ENCODE measurements at places on chromosomes 1 and 21.

DNA sequence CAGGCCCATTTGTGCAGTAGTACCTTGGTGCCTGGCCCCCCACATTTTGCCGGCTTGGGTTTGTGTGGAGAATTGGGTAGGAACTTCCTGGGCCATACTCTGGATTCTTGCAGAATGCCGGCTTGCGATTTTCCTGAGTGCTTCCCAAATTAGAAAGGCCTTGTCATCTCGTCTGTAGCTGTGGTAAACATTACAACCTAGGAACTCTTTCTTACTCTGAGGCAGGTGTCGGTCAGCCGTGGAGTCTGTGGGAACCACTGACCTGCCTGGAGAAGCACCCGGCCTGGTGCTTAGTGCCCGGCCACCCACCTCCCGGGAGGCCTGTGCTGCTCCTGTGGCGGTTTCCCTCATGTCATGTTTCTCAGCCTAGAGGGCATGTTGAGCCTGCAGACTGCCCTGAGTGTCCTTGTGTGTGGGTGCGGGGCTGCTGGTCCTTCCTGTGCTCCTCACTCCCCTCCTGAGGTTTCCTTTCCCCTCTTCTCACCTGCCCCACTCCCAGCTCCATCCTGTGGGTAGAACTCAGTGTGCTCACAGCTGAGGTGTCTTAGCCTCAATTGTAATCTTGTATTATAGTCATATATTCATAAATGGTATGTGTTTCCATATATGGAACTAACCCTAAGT, 64.7 kb downstream of the S100B start:
- DNase-seq = no peak

DNA sequence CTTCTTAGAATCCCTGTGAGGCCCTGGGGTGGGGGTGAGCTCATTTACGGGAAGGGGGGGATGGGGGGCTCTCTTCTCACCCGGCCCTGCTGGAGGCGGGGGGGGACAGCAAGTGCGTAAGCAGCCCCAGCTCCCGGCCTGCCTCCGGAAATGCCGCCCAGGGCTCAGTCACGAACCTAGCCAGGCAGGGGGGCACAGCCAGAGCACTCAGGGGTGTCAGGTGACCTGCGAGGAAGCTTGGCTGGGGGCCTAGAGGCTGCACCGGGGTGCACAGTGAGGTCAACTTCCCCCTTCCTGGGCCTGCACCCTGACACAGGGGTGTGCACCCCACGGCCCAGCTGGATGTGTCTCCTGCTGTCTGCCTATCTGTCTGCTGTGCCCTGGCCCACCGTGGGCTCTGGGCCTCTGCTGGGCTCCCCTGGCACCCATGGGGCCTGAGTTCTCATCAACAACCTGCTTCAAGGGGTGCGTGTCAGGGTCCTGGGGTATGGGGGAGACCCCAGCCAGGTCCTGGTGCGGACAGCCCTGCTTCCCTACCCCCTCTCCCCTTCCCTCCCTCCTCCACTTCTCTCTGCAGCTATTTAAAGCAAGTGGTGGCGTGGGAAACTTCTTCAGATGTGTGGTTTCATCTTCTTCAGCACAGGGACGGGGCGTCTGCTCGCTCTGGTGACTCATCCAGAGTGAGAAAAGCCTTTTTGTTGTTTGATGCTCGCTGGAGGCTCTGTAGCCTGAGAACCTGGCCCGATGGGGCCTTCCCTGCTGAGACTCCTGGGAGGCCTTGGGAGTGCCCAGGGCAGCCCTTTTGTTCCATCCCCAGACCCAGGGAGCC, 92.5 kb upstream of the RUNX3 start:
- peak; percentile 99 for DNase-seq

- DNase-seq = no peak
These were observed 44.0 kb downstream of the ACP6 start for GRCh38 chr1:147626291-147626690.

- DNase-seq = no peak
These were observed 550 bp upstream of the NFYC start for GRCh38 chr1:40690771-40691537.

DNA sequence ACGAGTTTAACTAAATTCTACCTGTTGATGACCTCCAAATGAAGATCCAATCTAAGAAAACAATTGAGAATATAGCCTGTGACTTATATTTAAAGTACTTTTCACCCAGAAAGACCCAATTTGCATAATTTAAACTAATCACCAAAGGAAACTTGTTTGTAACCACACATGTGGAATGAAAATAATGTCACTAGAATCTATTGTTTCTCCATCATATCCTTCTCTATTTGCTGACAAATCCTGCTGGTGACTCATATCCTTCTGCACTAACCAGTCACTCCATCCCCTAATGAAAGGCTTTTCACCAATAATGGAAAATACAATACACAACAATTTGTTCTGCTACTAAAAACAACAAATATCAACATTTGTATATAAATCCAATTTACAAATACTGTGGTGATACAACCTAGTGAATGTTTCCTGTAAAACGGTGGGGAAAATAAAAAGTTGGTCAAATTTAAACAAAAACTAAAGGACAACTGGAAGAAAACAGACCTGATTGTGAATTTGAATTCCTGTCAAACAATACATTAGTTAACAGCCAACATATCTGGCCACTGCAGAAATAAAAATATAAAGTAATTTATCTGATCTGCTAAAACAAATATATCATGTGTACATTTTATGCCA, 6.5 kb downstream of the PTP4A2 start:
- DNase-seq = no peak

DNA sequence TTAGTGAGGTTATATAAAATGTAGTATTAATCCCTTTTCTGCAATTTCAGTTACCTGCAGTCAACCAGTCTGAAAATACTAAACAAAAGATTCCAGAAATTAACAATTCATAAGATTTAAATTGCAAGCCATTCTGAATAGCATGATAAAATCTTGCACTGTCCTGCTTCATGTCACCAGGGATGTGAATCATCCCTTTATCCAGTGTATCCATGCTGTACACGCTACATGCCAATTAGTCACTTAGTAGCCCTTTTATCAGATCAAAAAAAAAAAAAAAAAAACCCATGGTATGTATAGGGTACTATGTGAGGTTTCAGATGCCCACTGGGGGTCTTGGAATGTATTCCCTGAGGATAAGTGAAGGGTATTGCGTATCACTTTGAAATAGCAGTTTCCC, 191.3 kb upstream of the HP1BP3 start:
- DNase-seq = no peak

DNA sequence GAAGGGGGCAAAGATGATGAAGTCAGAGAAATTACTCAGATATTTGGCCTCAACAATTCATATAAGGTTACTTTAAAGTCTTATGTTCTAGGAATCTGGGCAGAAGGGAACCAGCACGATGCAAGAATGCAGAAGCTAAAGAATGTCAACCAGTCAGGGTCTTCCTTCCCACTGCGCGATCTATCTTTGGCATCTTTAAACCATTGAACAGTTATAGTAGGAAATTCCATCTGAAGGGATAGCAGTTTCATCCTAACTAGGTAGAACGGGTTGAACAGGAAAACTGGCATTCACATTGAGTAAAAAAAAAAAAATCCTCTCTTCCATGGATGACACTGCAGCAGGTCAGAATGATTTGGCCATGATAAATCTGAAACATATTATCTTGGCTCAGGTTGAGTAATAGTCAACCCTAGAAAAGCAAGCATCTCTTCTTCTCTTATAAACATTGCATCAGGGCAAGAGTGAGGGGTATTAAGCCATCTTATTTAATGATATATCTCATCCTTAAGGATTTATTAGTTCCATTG, 6.3 kb downstream of the CRCT1 start:
- no peak for DNase-seq

DNA sequence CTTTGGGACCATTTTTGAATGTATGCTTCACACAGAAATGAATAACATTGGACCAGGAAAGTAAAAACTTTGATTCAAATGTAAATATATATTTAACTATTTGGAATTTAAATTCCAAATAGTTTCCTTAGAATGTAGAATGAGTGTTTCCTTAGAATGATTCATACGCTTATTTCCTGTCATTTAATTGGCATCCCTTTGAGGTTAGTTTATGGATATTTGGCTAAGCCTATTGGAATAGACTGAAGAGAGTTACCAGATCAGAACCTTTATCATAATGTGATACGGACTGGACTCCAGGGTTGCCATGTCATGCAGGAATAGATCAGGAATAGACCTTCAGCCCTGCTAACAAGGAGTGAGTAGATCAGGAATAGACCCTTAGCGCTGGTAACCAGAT, 133.1 kb downstream of the TNNI3K start:
- DNase-seq = no peak

DNA sequence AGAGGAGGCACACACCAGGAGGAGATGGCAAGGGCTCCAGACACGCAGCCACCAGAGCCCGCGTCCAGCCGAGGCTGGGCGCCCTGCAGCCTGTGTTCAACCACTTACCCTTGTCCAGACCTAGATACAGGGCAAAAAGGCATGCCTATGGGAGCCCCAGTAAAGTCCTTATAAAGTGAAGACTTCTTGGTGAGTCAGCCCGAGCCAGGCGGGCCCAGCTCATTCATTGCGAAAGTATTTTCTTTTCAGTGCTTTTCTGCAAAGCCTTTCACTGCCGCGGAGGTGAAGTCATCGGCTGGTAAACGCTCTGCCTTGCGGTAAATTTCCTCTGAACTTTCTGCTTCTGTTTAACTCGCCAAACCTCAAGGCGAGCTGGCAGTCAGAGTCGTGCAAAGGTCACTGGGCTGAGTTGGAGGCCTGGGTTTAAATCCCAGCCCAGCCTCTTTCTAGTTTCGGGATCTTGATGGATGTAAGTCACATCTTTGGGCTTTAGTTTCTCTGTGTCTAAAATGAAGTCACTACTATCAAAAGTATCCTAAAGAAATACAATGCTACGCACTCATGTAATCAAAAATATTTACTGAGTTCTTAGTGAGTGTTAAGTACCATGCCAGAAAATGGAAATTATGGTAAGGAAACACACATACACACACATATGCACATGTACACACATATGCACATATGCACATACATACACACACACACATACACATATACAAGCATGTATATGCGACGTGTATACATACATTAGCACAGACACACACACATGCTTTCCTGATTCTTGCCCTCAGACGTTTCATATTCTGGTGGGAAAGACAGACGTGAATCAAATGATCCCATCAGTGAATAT, 54.7 kb upstream of the IFFO2 start:
- peak; percentile 11 for DNase-seq

DNA sequence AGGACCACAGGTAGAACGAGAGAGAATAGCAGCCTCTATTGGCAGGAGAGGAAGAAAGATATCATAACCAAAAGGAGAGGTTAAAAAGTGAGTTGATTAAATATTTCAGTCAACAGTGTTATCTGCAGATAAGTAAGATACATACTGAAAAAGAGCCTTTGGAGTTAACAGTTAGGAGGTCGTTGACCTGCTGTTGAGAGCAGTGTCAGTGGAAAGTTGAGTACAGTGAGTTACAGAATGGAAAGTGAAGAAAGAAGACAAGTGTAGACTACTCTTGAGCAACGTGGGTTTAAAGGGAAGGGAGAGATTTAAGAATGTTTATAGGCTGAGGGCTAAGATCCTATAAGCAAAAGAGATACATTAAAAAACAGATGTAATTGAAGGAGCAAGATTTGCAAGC, 30.2 kb downstream of the GNAT2 start:
- no peak for DNase-seq

GRCh38 chr1:162186026-162186374, 116.5 kb downstream of the NOS1AP start:
- no peak for DNase-seq

DNA sequence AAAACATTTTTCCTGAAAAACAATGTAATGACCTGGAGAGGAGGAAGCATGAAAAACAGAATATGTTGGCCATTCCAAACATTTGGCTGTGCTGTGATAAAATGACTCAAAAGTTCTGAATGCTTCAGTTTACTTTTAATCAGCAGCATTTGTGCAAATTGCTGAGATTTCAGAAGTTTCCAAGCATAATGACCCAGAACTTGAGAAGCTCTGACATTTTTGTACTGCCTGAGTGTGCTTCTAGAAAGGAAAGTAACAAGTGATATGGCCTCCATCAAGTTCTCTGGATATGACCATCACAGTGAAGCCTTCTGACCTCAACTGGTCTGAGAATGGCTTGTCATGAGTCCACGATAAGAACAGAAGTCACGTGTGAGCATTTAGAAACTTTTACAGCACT, 283.4 kb upstream of the ZRANB2 start:
- DNase-seq = no peak

- no peak for DNase-seq
These were observed 2.8 kb upstream of the ARF1 start for GRCh38 chr1:228079601-228080263.

DNA sequence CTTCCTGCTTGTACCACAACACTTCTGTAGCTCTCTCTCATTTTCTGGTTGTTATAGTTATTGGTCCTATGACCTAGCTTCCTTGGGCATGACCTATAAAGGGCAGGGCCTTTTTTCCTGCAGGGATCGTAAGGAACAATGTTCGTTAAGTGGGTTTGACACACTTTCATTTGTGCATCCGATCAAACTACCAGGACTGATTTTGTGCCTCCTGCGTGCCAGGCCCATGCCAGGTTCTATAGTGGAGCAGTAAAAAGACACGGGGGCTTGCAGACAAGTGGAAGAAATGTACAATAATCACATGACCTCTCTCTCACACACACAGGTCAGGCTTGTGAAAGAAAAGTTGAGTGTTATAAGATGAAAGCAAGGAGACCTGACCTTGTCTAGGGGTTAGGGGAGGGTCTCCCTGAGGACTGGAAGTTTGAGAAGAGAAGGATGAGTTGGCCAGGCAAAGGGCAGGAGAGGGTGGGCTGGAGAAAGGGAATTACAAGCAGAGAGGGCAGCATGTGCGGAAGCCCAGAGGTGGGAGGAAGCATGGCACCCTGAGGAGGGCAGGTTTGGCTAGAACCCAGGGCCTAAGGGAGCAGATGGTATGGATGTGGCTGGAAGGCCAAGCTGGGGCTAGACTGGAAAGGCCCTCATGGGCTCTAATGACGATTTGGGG, 145.4 kb downstream of the GRIK3 start:
- no peak for DNase-seq

- no peak for DNase-seq
These were observed 4.8 kb downstream of the MFSD2A start for GRCh38 chr1:39959651-39960333.

DNA sequence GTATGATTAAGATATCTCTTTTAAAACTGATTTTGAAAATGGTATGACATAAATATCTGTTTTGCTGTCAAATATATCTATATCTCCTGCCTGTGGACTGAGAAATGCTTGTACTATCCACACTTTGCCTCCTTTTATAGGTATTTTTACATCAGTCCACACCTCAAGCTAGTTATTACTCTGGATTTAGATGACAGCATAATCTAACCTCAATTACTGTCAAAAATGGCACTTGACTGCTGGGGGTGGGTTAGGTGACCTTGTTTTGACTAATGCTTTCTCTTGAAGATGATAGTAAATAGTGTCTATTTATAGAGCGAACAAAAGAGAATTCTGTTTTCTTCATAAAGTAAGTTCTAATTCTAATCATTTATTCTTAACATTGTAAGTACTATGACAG, 9.1 kb downstream of the ADGRL2 start:
- DNase-seq = no peak

- no peak for DNase-seq
These were observed 38.0 kb upstream of the KCTD3 start for GRCh38 chr1:215529111-215529510.

- DNase-seq = no peak
These were observed 14.9 kb upstream of the CTSS start for GRCh38 chr1:150780510-150780909.
